ENCODE measurements at places on chromosomes 12 and 14.

GRCh38 chr12:5123921-5124320 lies 80.2 kb downstream of the KCNA5 start:
- DNase-seq: no peak
- no peaks in the 10 kb centered on the region for H3K27me3 ChIP-seq
- H3K4me3 ChIP-seq: no peak overlapping the region
- H3K4me1 ChIP-seq: no peaks in the 10 kb centered on the region
- H3K36me3 ChIP-seq: no peaks in the 10 kb centered on the region
- no peak overlapping the region for H3K27ac ChIP-seq

GRCh38 chr12:12559719-12560296 lies 2.9 kb downstream of the DUSP16 start:
- peak overlapping the region; percentile 100 for H3K27ac ChIP-seq
- peaks cover 15% of the 10 kb centered on the region for H3K4me1 ChIP-seq
- H3K4me3 ChIP-seq: peak overlapping the region; percentile 77
- H3K27me3 ChIP-seq: no peaks in the 10 kb centered on the region

GRCh38 chr12:70338531-70338930 lies 27.6 kb upstream of the KCNMB4 start:
- no peaks in the 10 kb centered on the region for H3K4me1 ChIP-seq
- H3K4me3 ChIP-seq: no peak overlapping the region
- no peaks in the 10 kb centered on the region for H3K27me3 ChIP-seq
- H3K27ac ChIP-seq: no peak overlapping the region
- no peak for DNase-seq
- peaks cover 31% of the 10 kb centered on the region for H3K36me3 ChIP-seq

GRCh38 chr12:1453810-1454209 lies 140.6 kb downstream of the FBXL14 start:
- no peaks in the 10 kb centered on the region for H3K27me3 ChIP-seq
- no peak overlapping the region for H3K27ac ChIP-seq
- no peak for DNase-seq
- H3K36me3 ChIP-seq: no peaks in the 10 kb centered on the region
- no peak overlapping the region for H3K4me3 ChIP-seq

GRCh38 chr14:50831726-50832168 lies 785 bp upstream of the NIN start:
- H3K36me3 ChIP-seq: no peaks in the 10 kb centered on the region
- DNase-seq: no peak
- peak overlapping the region; percentile 89 for H3K27ac ChIP-seq
- H3K4me3 ChIP-seq: peak overlapping the region; percentile 90

- peaks cover 3% of the 10 kb centered on the region for H3K36me3 ChIP-seq
- no peaks in the 10 kb centered on the region for H3K27me3 ChIP-seq
- no peaks in the 10 kb centered on the region for H3K4me1 ChIP-seq
Measured at GRCh38 chr14:88430976-88431375, 45.5 kb downstream of the SPATA7 start.

DNA sequence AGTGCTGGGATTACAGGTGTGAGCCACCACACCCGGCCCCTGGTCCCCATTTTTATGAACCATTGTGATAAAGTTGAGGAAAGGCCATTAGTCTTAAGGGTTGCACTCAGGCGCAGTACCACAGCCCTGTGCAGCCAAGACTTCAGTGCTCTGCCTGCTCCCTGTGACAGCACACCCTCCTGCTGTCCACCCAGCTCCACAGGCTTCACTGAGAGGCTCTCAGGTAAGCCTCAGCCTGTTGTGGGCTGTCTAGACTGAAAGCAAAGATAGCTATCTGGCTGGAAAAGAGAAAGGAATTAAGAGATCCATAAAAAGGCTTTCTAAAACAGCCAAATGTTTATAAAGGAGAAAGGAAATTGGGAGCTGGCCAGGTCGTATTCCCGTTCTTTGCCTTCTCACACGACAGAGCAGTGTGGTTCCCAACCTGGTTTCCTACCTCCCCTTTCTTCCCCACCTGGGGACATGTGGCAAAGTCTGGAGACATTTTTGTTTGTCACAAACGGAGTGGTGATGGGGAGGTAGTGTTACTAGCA lies 19.1 kb upstream of the DNM1L start:
- no peaks in the 10 kb centered on the region for H3K36me3 ChIP-seq
- DNase-seq: no peak
- H3K4me1 ChIP-seq: no peaks in the 10 kb centered on the region

All from upper lobe of left lung (tissue), 6 donors.